ENCODE measurements at places on chromosomes 12 and 14.

DNA sequence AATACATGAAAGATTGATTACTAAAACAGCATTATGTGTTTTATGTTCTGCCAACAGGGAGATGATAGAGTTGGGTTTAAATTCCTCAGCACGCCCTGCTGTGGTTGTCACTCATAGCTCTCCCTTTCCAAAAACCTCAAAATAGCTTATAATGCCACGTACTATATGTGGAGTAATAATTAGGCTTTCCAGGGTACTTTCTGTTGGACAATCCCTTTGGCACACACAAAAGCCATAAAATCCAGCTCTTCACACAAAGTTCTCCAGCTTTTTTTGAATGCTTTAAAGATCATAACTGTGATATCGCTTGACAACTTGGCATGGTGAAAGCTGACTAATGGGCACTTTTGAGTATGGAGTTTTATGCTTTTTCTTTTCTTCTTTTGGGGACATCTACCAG, 145.3 kb upstream of the DCN start:
- no peak for DNase-seq

DNA sequence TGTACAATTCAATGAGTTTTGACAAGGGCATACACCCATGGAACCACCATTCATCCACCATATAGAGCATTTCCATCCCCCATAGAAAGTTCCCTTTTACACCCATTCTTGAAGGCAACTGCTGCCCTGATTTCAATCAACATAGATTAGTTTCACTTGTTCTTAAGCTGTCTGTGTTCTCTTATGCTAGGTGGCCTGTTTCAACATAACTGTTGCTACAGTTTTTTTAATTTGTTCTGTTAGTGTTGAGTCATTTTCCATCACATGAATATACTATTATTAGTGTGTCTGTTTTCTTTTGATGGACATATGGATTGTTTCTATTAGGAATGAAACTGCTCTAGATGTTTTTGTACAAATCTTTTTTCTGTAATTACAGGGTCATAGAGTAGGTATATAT, 123.4 kb downstream of the PTPRQ start:
- no peak for DNase-seq

GRCh38 chr12:79555028-79555925, 135.5 kb downstream of the PAWR start:
- no peak for DNase-seq

DNA sequence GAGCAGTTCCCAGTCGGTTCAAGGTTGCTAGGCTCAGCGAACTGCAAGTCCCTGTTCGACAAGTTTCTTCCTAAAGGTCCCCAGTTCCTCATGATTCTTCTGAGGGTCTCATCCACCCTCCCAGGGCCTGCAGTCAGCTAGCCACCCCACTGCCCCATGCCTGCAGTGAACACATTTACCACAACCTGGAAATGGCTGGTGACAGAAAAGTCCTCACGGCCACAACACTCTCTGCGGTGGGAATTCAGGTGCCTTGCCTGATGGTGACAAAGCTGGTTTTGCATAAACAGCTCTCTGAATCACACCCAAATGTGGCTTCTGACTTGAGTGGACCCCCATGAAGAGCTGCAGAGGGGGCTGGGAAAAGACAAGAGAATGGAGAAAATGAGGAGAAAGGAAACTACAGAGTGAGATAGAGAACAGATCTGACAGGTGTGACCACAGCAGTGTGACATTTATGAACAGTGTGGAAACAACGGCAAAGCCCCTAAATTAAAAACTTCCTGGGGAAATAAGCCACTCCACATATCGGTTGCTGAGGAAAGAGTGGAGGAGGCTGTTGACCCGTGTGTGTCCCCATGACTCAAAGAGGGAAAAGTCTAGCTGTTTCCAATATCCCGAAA, 1.3 kb upstream of the CD27 start:
- peak; percentile 63 for DNase-seq

GRCh38 chr14:52547526-52547925, 4.8 kb downstream of the TXNDC16 start:
- no peak for DNase-seq

GRCh38 chr12:76909290-76909689, 30.5 kb upstream of the CSRP2 start:
- DNase-seq, result no peak

GRCh38 chr14:97262336-97262735, 465.2 kb downstream of the VRK1 start:
- no peak for DNase-seq

GRCh38 chr14:75274899-75275569, 3.6 kb upstream of the FOS start:
- no peak for DNase-seq

DNA sequence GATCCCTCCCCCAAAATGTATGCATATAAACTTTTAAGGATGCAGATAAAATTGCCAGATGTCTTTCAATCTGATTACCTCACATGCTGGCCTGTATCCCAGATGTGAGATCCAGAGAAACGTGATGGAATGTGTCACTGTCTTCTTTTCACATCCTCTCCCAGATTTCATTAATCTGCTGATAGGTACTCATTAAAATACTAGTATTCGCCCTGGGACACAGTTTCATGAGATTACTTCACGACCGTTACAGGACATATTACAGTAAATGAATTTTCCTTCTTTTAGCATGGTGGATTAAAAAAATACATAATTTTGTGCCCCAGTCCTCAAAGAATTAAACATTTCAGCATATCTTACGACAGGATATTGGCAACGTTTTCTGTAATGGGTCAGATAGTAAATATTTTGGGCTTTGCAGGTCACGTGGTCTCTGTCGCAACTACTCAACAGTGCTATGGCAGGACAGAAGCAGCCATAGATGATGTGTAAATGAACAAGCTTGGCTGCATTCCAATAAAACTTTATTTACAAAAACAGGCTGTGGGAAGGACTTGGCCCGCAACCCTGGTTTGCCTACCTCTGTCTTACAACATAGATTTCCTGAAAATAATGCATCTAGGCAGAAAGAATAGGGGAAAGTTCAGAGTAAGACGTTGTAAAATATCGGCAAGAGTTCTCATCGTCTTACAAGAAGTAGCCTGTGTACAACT, 156.0 kb upstream of the DIO3 start:
- DNase-seq, result no peak

- DNase-seq, result no peak
These were observed 86.7 kb downstream of the CHGA start for GRCh38 chr14:93009471-93010129.

DNA sequence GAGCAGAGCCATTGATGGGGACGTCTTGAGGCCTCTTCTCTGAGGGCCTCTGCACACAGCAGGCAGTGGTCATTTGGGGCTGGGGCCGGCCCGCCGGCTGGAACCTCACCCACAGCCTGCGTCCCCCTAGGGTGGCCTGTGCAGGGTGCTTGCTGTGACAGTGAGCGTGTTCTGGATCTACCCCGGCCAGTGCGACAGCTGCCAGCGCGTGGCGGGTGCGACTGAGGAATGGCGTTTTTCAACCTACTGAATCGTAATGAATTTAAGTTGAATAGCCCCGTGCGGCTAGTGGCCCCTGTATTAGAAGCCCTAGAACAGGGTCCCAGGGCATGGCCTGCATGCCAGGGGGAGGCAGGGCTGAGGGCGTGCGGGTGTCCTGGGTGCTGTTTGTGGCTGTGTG, 13.8 kb downstream of the RFLNA start:
- no peak for DNase-seq

GRCh38 chr12:127343940-127344339, 923.0 kb upstream of the TMEM132C start:
- DNase-seq, result no peak

DNA sequence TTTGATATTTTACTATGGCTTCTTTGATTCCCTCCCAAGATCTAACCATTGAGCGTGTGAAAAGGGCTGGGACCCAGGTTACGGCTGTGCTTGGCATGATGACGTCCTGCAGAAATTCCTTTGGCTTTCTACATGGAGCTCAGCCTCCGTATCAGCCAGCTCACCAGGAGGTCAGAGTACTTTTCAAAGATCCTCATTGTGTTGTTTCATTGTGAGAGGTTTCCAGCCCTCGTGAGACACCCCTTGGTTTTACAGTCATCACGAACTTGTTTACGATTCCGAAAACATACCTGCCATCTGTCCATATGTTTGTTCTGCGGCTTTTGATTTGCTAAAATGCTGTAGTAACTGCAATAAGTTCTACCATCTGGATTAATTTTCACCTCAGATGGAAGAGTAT, 453.1 kb downstream of the TMEM121 start:
- DNase-seq, result no peak

- no peak for DNase-seq
These were observed 521.2 kb downstream of the MED13L start for GRCh38 chr12:115756271-115756670.

DNA sequence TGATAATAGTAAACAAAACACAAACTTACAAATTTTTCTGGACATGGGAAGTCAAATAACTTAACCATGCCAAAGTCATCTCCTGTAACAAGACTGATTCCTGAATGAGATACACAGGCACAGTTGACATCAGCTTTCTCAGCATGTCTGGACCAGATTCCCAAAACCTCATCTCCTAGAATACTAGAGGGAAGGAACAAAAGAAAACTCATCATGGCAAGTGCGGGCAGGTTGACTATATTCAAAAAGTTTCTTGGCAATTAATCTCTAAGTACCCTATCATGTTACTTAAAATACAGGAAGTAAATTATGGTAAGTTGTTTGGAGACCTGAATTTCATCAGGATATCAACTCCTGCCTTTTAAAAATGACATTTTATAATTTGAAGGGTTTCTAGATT, 53.9 kb downstream of the ZC3H14 start:
- DNase-seq, result no peak

GRCh38 chr12:19282133-19282699, 152.7 kb downstream of the PLEKHA5 start:
- no peak for DNase-seq

GRCh38 chr12:122137229-122137628, 36.8 kb downstream of the IL31 start:
- no peak for DNase-seq

DNA sequence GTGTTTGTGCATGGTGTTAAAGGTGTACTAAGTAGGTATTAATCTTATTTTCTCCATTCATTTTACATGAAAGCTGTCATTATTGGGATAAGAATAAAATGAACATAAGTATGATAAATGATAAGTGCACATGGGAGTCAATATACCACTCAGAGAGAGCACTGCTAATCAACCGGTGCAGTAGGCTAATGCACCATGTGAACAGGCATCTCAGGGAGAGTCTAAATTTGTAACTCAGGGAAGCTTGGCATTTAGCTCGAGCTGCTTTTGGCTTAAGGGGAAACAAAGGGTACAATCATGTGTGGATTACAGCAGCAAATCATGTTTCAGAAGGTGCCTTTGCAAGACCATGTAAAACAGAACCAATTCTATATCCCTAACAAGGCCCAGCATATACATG, 127.4 kb downstream of the MGST1 start:
- no peak for DNase-seq

- DNase-seq, result no peak
These were observed 101.2 kb upstream of the EIF5 start for GRCh38 chr14:103232831-103233319.

GRCh38 chr14:101947577-101947903, 16.8 kb upstream of the DYNC1H1 start:
- no peak for DNase-seq

DNA sequence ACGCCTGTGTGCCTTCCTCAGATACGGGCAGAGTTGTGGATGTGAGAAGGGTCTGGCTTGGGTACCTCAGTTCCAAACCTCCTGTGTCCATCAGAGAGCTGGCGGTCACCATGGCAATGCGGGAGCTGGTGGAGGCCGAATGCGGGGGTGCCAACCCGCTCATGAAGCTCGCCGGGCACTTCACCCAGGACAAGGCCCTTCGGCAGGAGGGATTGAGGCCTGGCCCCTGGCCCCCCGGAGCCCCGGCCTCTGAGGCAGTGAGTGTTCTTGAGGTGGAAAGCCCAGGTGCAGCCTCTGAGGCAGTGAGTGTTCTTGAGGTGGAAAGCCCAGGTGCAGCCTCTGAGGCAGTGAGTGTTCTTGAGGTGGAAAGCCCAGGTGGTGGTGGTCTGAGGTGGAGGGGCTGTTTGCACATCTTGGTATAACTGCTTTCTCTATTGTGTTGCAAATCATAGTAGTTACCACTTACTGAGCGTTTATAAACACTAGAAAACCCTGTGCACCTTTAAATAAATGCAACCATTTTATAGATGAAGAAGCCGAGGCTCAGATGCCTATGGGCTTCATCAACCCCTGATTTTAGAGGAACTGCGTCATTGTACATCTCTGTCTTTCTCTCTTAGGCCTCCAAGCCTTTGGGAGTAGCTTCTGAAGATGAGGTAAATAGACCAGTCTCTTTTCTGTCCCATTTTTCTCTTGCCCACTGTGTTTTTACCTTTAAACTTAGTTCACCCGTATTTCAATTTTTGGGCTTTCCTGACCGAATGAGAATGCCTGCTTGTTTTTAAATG, 976 bp downstream of the PEX5 start:
- DNase-seq, result no peak

- no peak for DNase-seq
These were observed 181.6 kb upstream of the LMNTD1 start for GRCh38 chr12:25734529-25735180.

DNA sequence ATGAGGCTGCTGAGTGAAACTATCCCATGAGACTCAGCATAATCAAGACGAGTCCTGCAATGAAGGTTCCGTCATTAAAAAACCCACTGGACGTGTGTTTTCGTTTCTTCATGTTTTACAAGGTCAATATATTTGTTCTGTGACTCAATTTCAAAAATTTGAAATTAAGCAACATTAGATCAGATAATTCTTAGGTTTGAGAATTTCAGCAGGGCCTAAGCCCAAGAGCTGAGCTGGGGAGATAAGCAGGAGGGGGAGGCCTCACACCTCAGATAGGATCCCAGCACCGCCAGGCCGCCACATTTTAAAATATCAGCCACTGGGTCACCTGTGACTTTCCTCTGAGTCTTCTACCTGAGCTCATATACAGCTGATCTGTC, 13.3 kb downstream of the STX2 start:
- no peak for DNase-seq

- no peak for DNase-seq
These were observed 216.0 kb upstream of the DAAM1 start for GRCh38 chr14:58972233-58973017.

- DNase-seq, result no peak
These were observed 29.6 kb downstream of the ADIPOR2 start for GRCh38 chr12:1720494-1720893.

DNA sequence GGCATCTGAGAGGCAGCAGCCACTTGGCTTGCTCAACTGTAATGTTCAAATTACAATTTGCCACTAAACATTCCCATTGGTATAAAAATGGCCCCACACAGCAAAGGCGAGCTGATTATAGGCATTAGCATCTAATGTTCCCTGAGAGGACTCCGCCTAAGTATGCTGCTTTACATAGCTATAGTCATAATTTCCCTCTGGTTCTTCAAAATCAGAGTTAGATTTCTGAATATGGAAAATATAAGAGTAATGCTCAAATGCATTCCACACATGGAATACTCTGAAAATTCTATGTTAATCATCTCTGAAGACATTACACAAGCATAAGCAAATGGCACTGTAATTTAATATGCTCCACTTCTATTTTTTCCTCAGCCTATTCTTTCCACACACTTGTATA, 83.7 kb upstream of the BTG1 start:
- no peak for DNase-seq

GRCh38 chr14:54085841-54086240, 129.2 kb upstream of the BMP4 start:
- no peak for DNase-seq

Data from stimulated activated CD8-positive, alpha-beta memory T cell treated with anti-CD3 and anti-CD28 coated beads, Interleukin-15, amount 100 ng/mL, for 48 hours (primary cell).